ENCODE measurements at places on chromosomes 11 and 22. TPM values are rescaled to one million over a fixed set of nuclear protein-coding genes. Genes with fewer than 3 reads are reported as not detected.

Gene STK33
- total RNA-seq: 25.6 TPM

Gene SAC3D1
- 11.9 TPM for total RNA-seq

Gene DCDC1
- total RNA-seq: not detected

DNA sequence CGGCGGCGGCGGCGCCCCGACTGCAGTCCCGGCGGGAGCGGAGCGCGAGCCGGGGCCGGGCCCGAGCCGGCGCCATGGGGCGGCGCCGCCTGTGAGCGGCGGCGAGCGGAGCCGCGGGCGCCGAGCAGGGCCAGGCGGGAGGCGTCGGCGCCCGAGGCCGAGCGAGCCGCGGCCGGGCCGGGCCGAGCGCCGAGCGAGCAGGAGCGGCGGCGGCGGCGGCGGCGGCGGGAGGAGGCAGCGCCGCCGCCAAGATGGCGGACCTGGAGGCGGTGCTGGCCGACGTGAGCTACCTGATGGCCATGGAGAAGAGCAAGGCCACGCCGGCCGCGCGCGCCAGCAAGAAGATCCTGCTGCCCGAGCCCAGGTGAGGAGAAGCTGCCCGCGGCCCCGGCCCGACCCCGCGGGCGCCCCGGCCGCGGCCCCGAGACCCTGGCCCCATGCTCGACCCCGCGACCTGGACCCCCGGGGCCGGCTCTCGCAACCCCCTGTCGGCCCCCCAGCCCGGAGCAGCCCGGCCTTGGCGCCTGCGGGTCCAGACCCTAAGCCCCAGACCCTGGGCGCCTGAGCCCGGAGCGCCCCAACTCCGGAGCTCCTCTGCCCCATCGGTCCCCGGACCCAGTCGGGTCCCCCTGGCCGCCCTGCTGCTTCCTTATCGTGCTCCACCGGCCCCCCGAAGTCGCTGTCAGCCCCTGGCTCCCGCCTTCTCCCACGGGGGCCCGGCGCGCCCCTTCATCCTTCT lies at the start of gene GRK2:
Gene GRK2 (plus strand): TSS at position 25 of the 739 bp plus-strand sequence. CDS start 227 bp downstream, at position 252.
- H3K4me1 ChIP-seq: peaks cover 60% of the 10 kb centered on the region
- H3K27me3 ChIP-seq: no peaks in the 10 kb centered on the region
- peak; percentile 56 for ATAC-seq
- no peaks in the 10 kb centered on the region for H3K36me3 ChIP-seq
- H3K27ac ChIP-seq: peak within 1 kb of the TSS; percentile 92

DNA sequence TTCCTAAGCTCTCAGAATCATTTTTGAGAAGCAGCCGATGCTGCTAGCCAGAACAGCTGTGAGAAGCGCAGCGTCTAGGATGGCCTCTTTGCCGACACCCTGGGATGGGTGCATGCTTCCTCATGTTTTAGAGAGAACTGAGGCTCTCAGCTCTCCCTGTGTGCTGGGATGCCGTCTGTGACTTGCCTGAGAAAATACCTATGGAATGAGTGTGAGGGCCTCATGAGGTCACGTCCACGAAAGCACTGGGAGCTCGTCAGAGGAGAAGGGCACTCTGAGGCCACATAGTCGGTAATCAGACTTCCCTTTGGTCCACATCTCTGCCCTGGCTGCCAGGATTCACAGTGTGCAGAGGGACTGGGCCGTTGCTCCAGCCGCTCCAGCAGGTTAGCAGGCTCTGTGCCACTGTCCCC lies 54.7 kb downstream of the MICAL3 start:
- H3K4me3 ChIP-seq: no peak overlapping the region
- peaks cover 4% of the 10 kb centered on the region for H3K4me1 ChIP-seq
- H3K27me3 ChIP-seq: no peaks in the 10 kb centered on the region
- H3K27ac ChIP-seq: peak overlapping the region; percentile 66
- peak; percentile 54 for ATAC-seq
- H3K36me3 ChIP-seq: no peaks in the 10 kb centered on the region

- peak overlapping the region; percentile 93 for H3K27ac ChIP-seq
- H3K4me1 ChIP-seq: peaks cover 6% of the 10 kb centered on the region
- ATAC-seq: no peak
These were observed 1.7 kb downstream of the PHF21A start for GRCh38 chr11:46119352-46120216.

DNA sequence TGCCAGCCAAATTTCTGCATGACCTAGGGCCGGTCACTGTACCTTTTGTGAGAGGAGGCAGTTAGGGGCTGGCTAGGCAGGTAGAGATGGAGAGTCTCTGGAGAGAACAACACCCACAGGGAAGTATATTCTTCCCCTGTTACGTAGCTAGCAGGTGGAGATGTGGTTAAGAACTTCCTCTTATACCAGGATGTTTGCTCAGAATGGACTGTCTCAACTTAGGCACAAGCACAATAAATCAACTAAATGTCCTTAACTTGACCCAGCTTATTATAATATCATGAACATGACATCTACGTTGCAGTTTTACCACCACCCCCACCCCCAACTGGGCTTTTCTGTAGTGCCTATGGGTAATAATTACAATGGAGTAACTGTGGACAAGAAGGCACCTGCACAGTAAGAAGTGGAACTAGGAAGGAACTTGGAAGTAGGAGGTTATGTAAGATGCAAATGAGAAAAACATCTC lies 60.7 kb upstream of the MPEG1 start:
- ATAC-seq: no peak
- H3K27me3 ChIP-seq: no peaks in the 10 kb centered on the region
- H3K27ac ChIP-seq: no peak overlapping the region
- H3K36me3 ChIP-seq: no peaks in the 10 kb centered on the region

DNA sequence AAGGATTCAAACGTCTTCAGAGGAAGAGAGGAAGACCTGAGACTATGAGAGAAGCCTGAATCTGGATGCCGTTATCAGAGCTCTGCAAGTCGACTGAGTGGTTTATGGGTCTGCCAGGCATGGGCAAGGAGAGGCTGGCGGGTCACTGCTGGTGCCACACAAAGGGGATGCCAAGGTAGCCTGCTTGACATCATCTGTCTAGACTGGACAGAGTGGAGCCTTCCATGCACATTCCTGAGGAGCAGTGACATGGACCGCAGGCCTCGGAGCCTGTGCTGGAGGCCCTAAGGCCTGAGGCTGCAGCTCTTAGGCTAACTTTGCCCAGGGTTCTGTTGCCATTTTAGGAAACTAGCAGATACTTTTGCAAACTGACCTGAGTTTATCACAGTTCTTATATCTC lies 127.4 kb downstream of the WT1 start:
- H3K27ac ChIP-seq: no peak overlapping the region
- H3K36me3 ChIP-seq: no peaks in the 10 kb centered on the region
- H3K4me1 ChIP-seq: no peaks in the 10 kb centered on the region

DNA sequence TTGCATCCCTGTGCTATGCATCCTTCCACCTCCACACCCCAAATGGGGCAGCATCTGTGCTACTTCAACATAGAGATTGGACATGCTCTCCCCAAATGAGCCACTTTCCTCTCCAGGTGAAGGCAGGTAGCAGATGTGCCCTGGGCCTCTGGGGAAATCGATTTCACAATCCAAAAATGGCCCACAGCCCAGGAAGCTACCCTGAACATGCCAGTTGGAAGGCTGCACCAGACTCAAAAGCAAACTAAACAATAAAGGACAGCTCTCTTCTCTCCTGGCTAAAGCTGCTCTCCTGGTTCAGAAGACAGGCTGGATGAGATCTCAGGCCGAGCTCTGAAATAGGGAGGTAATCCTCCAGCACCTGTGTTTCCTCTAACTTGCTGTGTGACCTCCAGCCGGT lies 19.7 kb downstream of the ISX start:
- no peak overlapping the region for H3K4me3 ChIP-seq
- H3K27ac ChIP-seq: no peak overlapping the region
- ATAC-seq: no peak
- peaks cover 10% of the 10 kb centered on the region for H3K27me3 ChIP-seq

DNA sequence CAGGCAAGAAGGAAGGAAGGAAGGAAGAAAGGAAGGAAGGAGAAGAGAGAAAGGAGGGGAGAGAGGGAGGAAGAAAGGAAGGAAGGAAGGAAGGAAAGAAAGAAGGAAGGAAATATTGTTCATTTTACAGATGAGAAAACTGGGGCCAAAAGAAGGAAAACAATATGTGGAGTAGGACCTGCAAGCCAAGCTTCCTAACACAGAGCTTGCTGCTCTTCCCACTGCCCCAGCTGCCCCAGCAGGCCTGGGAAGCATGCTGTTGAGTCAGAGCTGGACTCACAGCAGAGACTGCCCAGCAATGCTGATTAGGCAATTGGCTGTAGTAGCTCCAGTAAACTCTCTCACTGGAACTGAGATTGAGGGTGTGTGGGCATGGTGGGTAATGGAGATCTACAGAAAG lies 42.6 kb upstream of the SMCO4 start:
- H3K4me3 ChIP-seq: no peak overlapping the region
- H3K4me1 ChIP-seq: no peaks in the 10 kb centered on the region
- no peak for ATAC-seq
- no peaks in the 10 kb centered on the region for H3K36me3 ChIP-seq

- no peak overlapping the region for H3K4me3 ChIP-seq
- H3K27me3 ChIP-seq: peaks cover 33% of the 10 kb centered on the region
- no peak for ATAC-seq
- H3K4me1 ChIP-seq: no peaks in the 10 kb centered on the region
- H3K36me3 ChIP-seq: no peaks in the 10 kb centered on the region
These were observed 2.4 kb upstream of the HEPACAM start for GRCh38 chr11:124938206-124938765.

- no peaks in the 10 kb centered on the region for H3K36me3 ChIP-seq
These were observed 1341.5 kb downstream of the BRD1 start for GRCh38 chr22:48486134-48486532.

GRCh38 chr11:44539971-44540370 lies 25.5 kb upstream of the CD82 start:
- peaks cover 4% of the 10 kb centered on the region for H3K27me3 ChIP-seq
- H3K4me3 ChIP-seq: no peak overlapping the region
- ATAC-seq: no peak
- H3K27ac ChIP-seq: no peak overlapping the region

DNA sequence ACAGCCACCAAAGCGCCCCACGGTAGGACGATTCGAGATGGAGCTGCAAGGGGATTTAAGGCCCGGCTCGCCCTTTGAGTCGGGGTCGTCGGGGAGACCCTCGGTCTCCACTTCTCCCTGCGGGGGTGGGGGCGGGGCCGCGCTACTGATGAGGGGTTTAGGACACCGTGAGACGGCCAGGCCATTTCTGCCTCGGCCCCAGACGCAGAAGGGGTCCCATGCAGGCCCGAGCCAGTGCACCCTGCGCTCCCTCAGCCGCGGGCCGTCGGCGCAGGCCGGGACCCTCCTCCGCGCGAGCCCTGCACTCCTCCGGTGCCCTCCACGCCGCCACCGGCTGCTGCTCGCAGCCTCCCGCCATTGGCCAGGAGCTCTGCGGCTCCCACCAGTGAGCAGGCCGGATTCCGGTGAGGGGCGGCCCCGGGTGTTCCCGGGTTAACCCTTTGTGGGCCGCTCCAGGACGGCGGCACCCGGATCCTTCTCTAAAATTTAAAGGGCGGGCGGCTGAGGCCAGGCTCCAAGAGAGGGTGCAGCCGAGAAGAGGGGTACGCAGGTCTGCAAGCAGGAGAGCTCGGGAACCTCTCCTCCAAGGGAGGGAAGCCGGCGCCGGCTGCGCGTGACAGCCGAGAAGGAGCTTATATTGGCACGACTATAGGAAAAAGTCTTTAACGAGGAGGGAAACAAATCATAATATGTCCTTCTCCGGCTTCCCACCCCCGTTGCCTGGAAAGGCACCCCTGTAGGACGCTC lies 18.0 kb downstream of the CREB3L1 start:
- H3K4me3 ChIP-seq: peak overlapping the region; percentile 37
- H3K27ac ChIP-seq: peak overlapping the region; percentile 58
- no peaks in the 10 kb centered on the region for H3K36me3 ChIP-seq

DNA sequence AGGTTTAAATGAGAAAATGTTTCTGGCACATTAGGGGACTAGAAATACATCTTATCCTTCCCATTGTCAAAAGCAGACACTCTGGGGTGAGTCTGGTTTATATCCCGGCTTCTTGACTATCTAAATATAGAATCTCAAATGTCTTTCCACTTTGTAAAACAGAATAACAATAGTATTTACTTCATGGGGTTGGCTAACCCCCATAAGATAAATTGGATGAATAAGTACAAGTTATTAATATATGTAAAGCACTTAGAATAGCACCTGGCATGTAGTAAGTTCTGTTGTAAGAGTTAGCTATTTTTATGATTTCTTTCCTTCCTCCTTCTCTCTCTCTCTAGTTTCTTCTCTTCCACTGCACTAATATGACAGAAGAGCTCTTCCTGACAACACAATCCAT lies 499.1 kb downstream of the INSC start:
- H3K4me1 ChIP-seq: no peaks in the 10 kb centered on the region
- H3K4me3 ChIP-seq: no peak overlapping the region
- H3K27ac ChIP-seq: no peak overlapping the region
- no peaks in the 10 kb centered on the region for H3K27me3 ChIP-seq

DNA sequence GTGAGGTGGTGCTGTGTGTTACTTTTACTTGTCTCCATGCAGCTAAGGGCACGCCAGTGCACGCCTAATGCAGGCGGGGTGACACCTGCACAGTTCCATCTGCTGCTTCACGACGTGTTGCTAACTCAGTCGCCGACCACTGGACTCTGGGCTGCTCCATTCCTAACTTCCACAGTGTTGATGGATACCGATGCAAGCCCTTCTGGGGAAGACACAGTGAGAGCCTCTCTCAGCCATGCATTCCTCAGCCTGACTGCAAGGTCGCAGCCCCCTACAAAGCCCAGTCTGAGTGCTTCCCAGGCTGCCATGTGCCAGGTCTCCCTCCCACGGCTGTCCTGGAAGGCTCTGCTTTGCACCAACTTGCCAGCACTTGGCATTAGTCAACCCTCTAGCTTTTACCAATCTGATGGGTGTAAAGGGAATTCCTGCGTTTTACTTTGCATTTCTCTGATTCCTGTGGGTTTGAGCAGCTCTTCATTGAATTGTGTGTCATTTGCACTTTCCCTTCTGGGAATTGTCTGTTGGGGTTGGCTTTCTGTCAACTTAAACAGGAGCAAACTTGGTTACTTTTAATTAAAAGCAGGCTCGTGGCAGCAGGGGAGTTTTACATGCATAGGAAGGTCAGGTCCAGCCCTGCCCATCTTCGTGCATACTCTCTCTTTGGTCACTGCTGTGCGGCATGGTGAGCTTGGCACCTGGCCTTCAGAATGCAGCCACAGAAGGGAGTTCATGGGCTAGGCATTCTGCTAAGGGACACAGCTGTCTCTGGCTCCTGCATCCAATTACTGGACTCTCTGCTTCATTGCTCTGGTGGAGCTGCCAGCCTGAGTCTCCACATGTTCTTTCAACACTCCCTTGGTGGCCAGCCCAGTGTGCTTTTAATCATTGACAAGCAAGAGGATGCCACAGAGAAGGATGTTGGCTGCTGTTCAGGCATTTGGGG lies 34.6 kb upstream of the SHANK2 start:
- no peak overlapping the region for H3K27ac ChIP-seq
- ATAC-seq: no peak
- peaks cover 48% of the 10 kb centered on the region for H3K27me3 ChIP-seq
- no peaks in the 10 kb centered on the region for H3K4me1 ChIP-seq
- H3K36me3 ChIP-seq: no peaks in the 10 kb centered on the region

DNA sequence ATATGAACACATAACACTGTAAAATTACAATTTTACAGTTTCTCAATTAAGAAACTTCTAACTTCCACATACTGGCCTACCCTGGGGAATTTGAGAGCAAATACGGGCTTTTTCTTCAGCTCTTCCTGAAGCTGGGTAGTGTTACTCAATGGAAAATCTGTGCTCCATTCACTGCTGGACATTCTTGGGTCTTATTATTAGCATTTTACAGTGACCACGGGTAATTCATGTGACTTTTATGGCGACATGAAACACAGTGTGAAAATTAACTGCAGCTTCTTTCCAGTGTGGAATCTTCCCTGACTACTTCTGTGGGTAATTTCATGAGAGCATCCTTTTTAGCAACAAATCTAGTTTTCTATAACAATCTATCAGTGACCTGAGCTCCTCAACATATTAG lies 423.7 kb upstream of the ANO5 start:
- no peak for ATAC-seq
- no peaks in the 10 kb centered on the region for H3K27me3 ChIP-seq
- no peak overlapping the region for H3K27ac ChIP-seq
- no peaks in the 10 kb centered on the region for H3K4me1 ChIP-seq
